ENCODE measurements at places on chromosomes 3 and 15.

GRCh38 chr3:157333551-157333991, 103.1 kb upstream of the PTX3 start:
- no peak for DNase-seq

- DNase-seq: no peak
These were observed 10.5 kb downstream of the ACOX2 start for GRCh38 chr3:58526515-58526957.

- DNase-seq: no peak
These were observed 236.4 kb downstream of the CDIN1 start for GRCh38 chr15:36815786-36816185.

DNA sequence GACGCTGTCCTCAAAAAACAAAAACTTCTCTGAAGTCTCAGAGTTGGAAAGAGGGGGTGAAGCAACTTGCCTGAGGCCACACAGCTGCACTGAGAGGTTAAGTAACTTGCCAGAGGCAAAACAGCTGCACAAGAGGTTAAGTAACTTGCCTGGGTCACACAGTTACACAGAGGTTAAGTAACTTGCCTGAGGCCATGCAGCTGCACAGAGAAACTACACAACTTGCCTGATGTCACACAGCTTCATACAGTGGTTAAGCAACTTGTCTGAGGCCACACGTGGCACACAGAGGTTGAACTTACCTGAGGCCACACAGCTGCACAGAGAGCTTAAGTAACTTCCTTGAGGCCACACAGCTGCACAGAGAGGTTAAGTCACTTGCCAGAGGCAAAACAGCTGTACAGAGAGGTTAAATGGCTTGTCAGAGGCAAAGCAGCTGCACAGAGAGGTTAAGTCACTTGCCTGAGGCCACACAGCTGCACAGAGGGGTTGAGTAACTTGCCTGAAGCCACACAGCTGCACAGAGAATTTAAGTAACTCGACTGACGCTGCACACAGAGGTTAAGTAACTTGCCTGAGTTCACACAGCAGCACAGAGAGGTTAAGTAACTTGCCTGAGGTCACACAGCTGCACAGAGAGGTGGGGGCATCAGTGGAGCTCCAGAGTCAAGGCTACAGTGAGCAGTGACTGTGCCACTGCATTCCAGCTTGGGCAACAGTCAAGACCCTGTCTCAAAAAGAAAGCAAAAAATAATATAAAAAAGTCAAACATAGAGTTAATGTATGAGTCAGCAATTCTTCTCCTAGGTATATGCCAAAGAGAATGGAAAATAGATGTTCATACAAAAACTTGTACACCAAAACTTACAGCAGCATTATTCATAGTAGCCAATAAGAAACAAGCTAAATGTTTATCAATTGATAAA, 12.0 kb upstream of the ACAD9 start:
- no peak for DNase-seq

All from GM20000 (cell line).